ENCODE measurements at places on chromosomes 2 and 18. TPM values are rescaled to one million over a fixed set of nuclear protein-coding genes. Genes with fewer than 3 reads are reported as not detected.

Gene RAPGEF4
- total RNA-seq: 1.1 TPM

Gene ALLC
- not detected for total RNA-seq

Gene HOXD12
- not detected for total RNA-seq

Gene STARD6
- total RNA-seq: 0.14 TPM

- DNase-seq: no peak
Measured at GRCh38 chr2:114735126-114735525, 292.7 kb downstream of the DPP10 start.

GRCh38 chr2:203396667-203397066, 68.5 kb downstream of the ABI2 start:
- DNase-seq: no peak

DNA sequence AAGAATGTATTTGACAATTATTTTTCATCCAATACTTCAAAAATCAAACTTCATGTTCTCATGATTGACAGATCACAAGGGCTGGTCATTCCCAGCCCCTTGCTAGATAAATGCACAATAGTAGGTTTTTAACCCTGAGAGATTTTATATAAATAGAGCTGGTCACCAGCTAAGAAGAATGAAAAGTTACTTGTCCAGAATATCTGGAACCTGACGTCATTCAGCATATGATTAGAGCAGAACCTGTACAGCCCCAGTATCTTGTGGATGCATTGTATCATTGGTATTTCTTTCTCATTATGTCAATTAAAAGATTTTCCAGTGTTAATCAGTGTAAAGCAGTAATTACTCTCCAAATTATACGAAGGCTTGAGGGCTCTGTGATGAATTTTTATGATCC, 202.8 kb upstream of the RND3 start:
- DNase-seq: no peak

GRCh38 chr18:10757946-10758345, 232.1 kb downstream of the NAPG start:
- DNase-seq: no peak
